ENCODE measurements at places on chromosomes 13 and 19.

DNA sequence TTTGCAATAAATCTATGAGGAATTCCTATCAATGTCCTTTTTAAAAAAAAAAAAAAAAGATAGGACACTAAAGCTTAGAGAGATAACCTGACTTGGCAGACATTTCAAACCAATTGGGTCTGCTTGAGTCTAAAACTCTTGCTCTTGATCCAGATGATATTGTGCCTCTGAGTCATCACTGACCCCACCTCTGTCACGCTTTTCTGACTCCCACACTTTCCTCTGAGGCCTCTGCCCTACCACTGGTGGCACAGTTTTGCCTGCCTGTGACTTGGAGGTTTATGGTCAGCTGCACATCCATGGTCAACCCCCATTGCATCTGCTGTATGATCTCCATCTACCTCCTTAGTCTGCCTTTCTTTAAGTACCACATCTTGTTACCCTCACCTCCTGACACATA, 328.7 kb downstream of the SPRY2 start:
- DNase-seq: no peak

DNA sequence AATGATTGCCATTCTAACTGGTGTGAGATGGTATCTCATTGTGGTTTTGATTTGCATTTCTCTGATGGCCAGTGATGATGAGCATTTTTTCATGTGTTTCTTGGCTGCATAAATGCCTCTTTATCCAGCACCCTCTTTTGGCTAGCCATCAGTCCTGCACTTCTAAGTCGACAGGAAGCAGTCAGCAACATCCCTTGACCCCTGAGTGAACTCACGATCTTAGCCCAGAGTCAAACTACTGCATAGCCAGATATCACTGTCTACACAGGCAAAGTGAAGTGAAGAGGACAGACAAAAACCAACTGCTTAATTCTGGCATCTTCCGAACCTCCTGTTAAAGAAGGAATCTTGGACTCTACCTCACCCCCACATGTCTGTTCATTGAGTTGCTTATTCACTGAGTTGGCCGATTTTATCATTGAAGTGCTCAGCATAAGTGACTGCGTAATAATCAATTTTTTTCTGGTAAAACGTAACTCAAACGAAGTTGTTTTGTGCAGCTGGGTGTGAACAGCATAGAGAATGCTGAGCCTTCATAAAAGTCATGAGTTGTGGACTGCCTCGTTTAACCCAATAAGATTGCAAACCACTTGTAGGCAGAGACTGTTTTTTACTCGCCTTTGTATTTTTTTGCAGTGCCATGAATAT, 304.2 kb downstream of the COG6 start:
- no peak for DNase-seq

DNA sequence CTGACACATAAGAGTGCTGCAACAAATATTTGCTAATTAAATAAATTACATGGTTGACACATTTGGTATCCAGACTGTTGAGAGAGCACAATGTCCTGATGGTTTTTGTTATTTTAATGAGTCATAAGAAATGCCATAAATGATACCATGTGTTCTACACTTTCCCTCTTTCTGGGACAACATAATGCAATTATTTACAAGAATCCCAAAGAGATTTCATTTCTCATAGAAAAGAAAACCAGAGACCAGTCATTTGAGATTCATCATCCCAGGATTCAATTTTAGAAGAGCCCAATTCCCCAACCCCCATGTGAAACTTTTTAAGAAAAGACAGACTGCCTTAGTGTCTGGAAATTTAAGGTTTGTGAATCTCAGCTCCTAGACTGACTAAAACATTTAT, 399.6 kb downstream of the DCT start:
- DNase-seq: no peak

GRCh38 chr13:92768602-92769001, 458.0 kb upstream of the GPC6 start:
- DNase-seq: no peak

DNA sequence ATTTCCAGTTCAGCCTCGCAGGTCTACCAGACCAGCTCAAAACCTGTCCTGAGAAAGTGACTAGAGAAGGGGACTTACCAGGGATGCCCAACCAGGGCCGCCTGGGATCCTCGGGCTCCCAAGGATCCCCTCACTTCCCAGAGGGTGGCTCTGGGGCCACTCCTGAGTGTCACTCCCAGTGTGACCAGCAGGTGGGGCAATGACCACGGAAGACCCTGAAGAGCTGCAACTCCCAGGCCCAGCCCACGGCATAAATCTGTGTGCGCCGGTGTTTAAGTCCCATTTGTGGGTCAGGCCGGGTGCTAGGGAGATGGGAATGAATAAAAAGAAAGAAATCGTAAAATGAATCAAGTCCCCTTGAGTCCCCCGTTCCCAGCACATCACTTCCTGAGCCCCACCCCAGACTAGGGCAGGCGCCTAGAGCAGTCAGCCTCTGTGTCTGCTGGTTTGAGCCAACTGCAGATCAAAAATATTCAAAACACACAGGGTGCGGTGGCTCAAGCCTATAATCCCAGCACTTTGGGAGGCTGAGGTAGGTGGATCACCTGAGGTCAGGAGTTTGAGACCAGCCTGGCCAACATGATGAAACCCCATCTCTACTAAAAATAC, 10.7 kb downstream of the PTGIR start:
- DNase-seq: peak; percentile 95

DNA sequence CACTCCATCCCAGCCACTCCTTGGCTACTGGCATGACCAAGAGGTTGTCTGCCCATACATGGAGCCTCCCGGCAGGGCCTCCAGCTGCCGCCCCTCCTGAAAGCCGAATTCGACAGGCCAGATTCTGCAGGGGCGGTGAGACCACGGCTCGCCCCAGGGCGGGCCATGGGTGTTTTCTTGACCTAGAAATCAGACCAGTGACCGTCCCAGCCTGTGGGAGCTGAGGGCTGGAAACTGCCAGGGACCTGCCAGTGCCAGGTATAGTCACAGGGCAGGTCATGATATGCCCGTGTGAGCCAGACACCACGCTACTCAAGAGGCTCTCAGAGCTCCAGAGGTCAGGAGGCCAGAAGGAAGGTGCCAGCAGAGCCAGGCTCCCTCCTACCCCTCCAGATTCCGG, 16.8 kb downstream of the DAPK3 start:
- no peak for DNase-seq

DNA sequence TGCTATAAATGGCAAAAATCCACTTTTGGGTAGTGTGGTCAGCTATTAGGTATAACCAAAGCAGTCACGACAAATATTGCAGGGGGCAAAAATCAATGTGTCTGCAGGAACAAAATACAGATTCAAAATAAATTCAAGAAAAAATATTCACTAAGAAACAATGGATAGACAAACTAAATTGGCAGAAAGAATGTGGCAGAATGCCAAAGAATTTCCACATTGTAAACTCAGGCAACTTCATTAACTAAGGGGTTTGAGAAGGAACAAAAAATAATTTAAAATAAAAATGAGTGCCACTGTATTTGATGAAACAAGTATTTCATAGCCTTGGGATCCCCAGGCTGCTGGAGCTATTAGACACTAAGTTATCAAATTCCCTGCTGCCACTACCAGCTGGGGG, 193.1 kb downstream of the VWA8 start:
- no peak for DNase-seq

DNA sequence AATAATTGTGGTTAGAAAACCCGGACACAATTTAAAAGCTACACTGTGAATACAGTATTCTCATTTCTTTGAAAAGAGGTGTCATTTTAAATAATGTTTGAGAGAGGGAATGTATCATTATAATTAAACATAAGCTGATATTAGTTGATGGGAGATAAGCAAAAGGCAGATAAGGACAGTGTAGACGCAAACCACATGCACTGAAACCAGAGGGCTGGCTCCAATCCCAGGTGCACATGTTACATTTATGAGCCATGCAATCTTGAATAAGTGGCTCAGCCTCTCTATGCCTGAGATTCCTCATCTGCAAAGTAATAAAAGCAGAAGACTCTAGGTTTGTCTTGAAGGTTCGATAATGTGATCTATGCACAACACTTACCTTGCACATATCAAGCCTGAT, 238.7 kb downstream of the EFNB2 start:
- no peak for DNase-seq

- no peak for DNase-seq
These were observed 36.8 kb upstream of the SEMA6B start for GRCh38 chr19:4596033-4596904.

GRCh38 chr19:45276284-45276687, 25.2 kb downstream of the MARK4 start:
- no peak for DNase-seq

DNA sequence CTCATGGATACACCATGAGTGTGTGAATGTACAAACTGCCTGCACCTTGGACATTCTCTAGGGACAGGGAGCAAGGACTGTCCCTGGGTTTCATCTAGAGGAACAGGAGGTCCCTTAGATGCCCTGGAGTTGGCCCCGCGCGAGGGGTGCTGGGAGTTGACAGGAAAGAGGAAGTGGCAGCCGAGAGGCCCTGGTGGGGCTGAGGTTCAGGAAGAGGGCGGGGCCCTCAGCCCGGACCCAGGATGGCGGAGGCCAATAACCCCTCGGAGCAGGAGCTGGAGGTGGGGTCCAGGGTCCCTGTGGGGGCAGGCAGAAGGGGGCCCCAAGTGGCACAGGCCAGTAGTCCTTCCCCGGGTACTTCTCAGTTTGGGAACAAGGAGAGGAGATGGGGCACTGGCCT, 6.9 kb downstream of the PKN1 start:
- DNase-seq: peak; percentile 88

GRCh38 chr13:109021558-109021957, 392.1 kb downstream of the MYO16 start:
- DNase-seq: no peak

GRCh38 chr13:20993661-20994440, 67.5 kb downstream of the LATS2 start:
- no peak for DNase-seq

DNA sequence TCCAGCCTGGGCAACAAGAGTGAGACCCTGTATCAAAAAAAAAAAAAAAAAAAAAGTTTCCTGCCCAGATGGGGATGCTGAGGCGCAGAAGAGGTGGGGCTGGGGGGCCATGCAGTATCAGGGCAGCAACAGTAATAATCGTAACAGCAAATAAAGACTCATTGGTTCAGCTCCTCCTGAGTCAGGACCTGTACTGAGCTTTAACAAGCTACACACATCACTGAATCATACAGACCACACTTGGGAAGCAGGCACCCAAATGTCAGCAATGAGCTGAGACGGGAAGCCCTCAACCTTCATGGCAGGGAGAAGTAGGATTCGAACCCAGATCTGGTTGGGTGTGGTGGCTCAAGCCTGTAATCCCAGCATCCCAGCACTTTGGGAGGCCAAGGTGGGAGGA, 10.6 kb upstream of the DPF1 start:
- no peak for DNase-seq

DNA sequence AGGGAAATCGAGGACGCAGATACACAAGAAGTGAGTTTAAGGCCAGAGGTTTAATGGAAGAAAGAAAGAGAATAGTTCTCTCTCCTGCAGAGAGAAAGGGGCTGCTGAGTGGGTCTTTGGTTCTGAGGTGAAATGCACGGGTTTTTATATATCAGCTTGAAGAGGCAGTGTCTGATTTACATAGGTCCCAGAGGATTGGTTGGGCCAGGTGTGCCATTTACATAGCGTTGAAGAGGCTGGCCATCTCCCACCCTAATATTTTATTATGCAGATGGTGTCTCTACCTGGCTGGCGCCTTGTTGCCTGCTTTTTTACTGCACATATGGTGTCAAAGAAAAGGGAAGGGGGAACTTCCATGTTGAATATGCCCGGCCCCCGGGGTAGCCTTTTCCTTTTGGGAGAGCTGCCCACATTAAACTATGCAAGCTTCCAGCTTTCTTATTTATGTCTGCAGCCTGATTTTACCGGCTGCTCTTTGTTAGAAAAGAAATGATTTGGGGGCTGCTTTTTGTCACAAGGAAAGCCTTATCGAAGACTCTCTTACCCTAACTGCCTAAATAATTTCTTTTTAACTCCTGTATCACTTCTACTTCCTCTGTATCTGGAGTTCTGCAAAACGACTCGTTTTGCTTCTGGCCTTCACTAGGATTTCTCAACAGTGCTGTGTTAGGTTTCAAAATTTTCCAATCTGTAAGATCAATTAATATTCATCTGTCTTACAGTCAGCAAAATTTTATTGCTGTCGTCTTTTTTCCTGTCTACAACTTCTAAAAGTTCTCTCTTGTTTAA, 268.5 kb downstream of the B3GLCT start:
- no peak for DNase-seq

GRCh38 chr13:47747901-47748300, 253.2 kb downstream of the SUCLA2 start:
- DNase-seq: no peak

DNA sequence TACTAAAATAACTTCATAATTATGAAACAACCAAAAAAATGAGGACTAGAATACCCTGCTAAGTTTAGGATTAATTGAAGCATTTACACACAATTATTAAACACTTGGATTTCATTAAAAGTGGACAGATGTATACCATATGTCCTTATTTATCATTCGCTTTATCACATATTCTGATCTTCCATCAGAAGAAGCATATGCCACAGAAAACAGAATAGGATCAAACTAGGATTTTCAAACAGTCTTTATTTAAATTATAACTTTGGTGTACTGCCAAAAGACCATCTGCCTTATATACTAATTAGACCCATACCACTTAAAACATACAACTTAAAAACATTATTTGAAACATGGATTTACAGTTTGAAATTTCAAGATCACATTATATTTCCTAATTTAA, 727.1 kb upstream of the KLHL1 start:
- DNase-seq: no peak

GRCh38 chr13:74778946-74779345, 644.7 kb upstream of the KLF12 start:
- no peak for DNase-seq

- no peak for DNase-seq
These were observed 1000.6 kb downstream of the OLFM4 start for GRCh38 chr13:54029226-54029625.

GRCh38 chr13:52903320-52903719, 54.9 kb upstream of the PCDH8 start:
- no peak for DNase-seq

GRCh38 chr19:648904-649801, 9.5 kb downstream of the FGF22 start:
- no peak for DNase-seq

DNA sequence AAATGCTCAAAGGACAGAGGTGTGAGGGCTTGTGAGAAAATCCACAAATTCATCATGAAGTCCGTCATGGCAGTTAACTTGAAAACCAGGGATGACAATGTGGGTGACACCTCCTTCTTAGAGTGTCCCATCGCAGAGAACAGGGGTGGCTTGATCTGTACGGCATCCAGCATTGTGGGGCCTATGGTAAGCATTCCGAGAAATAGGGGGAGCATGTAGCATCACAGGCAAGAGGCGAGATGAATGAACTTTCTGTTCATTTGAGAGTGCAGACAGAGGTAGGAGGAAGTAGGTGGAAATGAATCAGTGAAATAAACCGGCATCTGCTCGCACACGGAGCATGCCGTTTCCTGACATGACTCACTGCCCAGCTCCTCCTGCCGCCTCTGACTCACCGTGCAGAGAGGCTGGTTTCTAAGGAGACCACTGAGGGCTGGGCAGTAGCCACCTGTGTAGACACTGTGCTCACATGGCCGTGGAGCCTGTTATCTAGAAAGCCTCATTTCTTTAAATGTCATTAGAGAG, 339.0 kb downstream of the RFC3 start:
- peak; percentile 55 for DNase-seq

- DNase-seq: no peak
These were observed 5.3 kb downstream of the CCDC8 start for GRCh38 chr19:46407856-46408663.

- DNase-seq: peak; percentile 86
These were observed 21.7 kb upstream of the ZNF429 start for GRCh38 chr19:21483589-21484170.

All from activated CD8-positive, alpha-beta memory T cell treated with anti-CD3 and anti-CD28 coated beads for 24 hours (primary cell).